ENCODE measurements at places on chromosomes 6 and 20.

DNA sequence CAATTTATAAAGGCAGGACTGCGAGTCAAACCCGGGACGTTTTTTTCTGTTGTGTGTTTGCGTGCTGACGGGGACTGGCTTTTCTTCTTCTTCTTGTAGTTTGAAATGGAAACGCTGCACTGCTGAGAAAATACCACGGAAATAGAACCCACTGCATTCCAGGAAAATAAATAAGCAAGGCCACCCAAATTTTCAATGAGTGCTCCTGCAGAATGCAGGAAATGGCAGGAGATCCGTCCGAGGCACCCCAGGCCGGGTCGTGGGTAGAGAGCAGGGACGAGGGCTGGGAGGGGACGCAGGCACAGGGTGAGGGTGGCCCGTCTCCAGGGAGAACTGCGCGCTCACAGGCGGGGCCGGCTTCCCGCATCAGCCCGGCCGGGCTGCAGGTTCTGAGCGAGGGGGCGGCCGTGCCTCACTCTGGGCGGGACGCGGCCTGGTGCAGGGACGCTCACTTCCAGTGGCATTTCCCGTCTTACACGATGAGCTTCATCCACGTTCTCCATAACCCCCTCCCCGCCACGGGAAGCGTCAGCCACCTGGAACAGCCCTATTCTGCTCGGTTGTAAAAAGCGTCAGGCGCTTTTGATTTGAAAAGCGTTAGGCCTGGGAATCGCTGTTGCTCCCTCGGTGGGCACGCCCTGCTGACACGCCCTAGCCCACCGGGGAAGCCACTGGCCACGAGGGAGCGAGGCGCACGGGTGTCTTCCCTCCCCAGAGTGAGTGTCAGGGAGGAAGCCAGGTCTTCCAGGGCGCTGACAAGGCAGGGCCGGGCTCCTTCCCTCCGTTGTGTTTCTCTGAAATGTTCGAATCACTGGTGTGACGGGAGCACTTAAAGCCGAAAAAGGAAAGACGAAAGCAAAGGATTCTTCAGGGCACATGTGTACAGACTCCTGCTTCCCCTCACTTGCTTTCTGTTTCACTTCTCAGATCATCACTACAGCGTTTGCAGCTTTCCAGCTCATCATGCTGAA, 17.9 kb upstream of the EXOC2 start:
- peak; percentile 48 for DNase-seq

DNA sequence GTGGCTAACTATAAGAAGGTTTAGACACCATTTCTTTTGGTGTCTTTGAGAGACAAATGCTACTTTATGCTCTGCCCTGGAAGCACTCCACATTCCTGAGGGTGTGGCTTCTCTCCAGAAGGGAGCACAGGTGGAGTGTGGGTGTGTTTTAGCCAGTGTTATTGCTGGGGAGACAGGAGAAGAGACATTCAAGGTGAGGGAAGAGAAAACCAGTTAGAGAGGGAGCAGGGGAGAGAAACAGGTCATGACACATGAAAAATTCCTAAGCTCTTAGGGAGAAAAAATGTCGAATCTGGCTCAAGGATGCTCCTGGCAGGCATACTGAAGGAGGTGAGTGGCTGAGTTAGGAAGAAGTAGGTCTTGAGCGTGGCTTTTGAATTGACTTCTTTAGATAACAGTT, 292.8 kb downstream of the CLIC5 start:
- DNase-seq, result no peak

- no peak for DNase-seq
Observed at GRCh38 chr6:13012296-13012695, 295.7 kb downstream of the PHACTR1 start.

- DNase-seq, result peak; percentile 12
Observed at GRCh38 chr6:32439602-32440214, at the start of gene HLA-DRA. HLA-DRA (plus strand) TSS chr6:32439887; CDS start chr6:32439951, 64 bp downstream.

GRCh38 chr6:113292646-113293422, 564.3 kb upstream of the MARCKS start:
- no peak for DNase-seq

- DNase-seq, result no peak
Observed at GRCh38 chr6:153051801-153052200, 49.3 kb upstream of the MTRF1L start.

- no peak for DNase-seq
Observed at GRCh38 chr6:27889628-27890444, 22.4 kb downstream of the OR2B2 start.

DNA sequence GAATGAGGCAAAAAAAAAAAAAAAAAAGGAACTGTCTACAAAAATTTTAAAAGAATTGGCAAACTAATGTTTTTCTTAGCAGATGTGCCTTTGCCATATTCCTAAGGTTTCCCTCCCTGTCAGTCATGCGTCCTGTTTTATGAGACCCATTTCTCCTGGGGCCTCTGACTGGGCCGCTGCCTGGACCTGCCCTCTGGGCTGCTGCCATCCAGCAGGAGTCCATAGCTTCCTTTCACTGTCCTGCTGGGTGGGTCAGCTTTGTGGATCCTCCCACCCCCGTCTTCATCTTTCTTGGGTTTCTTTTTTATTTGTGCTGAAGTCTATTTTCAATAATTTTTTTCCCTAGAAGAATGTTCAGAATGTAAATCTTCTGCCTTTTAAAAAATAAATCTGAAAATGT, 110.8 kb upstream of the SCP2D1 start:
- DNase-seq, result peak; percentile 35

GRCh38 chr6:98179606-98180005, 654.8 kb upstream of the POU3F2 start:
- no peak for DNase-seq

DNA sequence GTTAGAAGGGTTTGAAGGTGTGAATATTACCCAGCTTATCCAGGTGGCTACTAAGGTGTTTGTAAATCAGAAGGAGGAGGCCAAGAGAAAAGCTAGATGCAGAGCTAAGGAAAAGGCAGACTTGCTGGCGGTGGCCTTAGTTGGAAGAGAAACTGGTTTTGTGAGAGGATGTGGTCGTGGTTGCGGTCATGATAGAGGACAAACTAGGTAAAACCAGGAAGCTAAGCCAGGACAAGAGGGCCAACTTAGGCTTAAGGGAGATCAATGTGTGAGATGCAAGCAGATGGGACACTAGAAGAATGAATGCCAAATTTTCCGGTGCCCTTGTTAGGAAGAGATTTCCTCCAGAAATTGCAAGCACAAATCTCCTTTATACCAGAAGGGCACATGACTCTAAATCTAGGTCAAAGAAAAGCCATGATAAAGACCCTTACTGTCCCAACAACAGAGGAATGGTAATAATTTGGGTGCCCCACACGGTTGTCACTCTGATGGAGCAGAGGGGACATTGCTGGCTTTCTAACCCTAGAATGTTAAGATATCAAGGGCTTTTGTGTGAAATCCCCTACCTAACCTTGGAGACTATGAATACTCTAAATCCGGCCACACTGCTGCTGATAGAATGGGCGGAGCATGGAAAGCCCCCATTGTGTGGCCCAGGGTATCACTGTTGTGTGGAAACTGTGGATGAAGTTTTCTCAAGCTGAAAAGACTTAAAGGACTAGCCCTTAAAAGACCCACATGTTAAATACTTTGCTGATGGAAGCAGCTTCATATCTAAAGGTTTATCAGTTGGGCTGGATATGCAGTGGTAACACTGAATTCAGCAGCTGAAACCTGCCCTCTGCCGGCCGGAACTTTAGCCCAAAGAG, 7.8 kb downstream of the IL22RA2 start:
- no peak for DNase-seq

DNA sequence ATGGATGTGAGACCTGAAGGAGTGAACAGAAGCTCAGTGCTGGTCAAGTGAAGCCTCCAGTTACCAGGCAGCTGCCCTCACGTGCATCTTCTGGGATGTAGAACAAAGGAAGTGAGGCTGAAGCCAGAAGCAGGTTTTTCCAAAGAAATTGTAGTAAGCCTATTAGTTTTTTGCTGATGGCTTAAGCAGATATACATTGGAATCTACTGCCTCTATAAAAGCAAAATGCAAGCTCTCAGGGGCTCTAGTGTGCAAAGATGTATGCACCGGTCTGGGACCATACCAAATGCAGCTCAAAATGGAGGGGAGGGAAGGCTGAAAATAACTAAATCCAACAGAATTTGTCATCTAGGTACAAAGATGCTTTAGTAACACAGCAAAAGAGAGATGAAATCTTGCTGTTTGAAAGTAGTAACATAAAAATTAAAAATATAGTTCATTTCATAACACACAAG, 77.0 kb downstream of the DTNBP1 start:
- no peak for DNase-seq

GRCh38 chr6:93021235-93021915, 398.0 kb downstream of the EPHA7 start:
- no peak for DNase-seq

DNA sequence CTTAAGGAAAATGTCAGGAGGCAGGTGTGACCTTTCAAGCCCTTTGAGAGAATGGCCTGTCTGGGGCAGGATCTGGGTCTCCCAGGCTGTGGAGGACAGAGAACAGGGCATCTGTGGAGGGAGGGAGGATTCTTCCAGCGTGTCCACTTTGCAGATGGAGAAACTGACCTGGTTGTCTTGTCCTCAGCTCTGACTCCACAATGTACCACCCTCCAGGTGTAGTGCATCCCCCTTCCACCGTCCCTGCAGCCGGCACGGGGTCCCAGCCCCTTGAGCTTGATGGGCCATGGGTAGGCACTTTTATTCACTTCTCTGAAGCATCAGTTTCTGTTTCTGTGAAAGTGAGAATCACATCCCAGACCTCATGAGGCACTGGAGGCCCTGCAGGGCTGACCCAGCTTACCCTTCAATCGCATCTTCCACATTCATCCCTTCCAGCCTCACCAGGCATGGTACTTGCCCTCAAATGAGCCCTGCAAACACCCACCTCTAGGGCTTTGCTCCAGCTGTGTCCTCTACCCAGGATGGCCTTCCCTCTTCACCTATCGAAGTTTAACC, 4.6 kb upstream of the TGM2 start:
- no peak for DNase-seq

- no peak for DNase-seq
Observed at GRCh38 chr6:15352845-15353244, 107.0 kb downstream of the JARID2 start.

DNA sequence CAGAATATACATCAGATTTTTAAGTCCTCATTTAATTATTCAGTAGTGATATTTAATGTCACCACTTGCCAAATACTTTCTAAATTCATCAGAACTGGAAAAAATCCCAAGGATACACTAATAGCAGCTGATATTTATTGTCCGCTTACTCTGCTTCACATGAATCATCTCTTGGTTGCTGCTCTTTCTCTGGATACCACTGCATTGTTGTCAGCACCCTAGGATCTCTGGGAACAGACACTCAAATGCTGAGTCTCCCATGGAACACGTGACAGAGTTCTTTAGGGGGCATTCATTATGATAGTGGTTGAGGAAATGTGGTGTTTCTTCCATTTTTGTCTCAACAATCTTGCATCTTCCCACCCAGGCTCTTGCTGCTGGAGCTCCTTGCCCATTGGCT, 318.0 kb downstream of the RFPL4B start:
- DNase-seq, result no peak

GRCh38 chr6:157715728-157716164, 107.3 kb upstream of the SNX9 start:
- peak; percentile 98 for DNase-seq

- DNase-seq, result no peak
Observed at GRCh38 chr6:15842727-15843117, 179.9 kb upstream of the DTNBP1 start.

DNA sequence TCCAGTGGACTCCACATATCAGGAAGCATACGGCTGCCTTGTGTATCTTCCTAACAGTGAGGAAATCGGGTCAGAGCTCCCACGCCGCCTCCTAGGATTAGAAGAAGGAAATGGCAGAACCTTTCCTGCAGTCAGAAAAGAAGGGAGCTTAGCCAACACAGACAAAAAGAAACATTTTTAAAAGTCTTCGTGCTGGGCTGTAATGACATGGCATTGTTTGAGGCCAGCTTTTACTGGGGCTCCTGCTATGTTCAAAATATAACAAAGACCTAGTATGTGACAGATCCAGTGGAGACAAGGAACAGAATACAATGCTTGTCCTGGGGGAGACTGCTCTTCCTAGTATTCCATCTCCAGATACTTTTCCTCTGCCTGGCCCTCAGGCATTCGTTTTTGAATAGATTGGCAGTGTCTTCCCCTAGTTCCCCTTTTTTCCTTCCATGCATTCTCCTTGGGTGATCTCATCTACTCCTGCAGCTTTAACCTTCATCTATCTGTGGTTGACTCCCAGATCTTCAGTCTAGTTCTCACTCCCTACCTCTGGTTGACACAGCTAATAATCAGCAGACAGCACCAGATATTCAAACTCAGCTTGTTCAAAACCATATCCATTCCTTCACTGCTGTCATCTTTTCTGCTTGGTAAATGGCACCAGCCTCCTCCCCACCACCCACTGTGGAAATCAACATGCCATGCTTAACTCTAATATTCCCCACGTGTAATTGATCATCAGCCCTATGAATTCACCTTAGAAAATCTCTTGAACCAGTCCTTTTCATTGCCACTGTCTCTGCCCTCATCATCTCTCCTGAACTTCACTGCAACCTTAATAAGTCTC, 94.5 kb upstream of the VSTM2L start:
- no peak for DNase-seq

DNA sequence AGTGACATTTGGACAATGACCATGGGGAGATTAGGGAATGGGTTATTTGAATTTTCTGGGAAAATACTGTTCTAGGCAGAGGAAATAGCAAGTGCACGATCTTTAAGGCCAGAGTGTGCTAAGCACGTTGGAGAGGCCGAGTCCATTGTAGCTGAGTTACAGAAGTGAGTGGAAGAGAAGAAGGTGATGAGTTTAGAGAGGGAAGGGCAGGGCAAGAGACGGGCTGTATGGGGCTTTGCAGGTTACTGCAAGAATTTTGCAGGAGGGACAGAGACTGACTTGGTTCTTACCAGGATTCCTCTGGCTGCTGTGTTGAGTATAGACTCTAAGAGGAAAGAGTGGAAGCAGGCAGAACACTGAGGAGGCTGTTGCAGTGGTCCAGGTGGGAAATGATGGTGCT, 1.1 kb upstream of the NCOA3 start:
- DNase-seq, result no peak

Measured in GM04504 (cell line).